HFFc6 (cell line): ENCODE measurements at places on chromosomes 11 and 22.

DNA sequence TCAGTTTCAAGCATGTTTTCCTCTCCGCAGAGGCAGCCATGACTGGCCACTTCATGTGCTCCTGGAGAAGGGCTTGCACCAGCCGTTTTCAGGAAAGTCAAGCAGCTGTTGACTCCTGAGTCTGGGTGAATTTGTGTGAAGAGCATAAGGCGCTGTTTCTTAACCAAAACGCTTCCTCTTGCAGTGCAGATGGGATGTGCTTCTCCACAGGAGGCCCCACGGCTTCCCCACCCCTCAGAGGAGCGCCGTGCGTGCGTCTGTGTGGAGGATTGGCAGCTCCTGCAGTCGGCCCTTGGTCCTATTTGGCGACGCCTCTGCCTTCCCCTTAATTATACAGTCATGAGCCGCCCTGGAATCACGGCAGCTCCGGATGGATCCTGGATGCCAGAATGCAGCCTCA lies 54.1 kb upstream of the B3GAT1 start:
- no peak for DNase-seq

- no peak for DNase-seq
Measured at GRCh38 chr11:92226331-92227229, 2.0 kb downstream of the FAT3 start.

- DNase-seq = no peak
Measured at GRCh38 chr11:134516529-134516928, 104.5 kb upstream of the B3GAT1 start.

GRCh38 chr22:31754813-31755212 lies 994 bp downstream of the DEPDC5 start:
- peak; percentile 6 for DNase-seq

DNA sequence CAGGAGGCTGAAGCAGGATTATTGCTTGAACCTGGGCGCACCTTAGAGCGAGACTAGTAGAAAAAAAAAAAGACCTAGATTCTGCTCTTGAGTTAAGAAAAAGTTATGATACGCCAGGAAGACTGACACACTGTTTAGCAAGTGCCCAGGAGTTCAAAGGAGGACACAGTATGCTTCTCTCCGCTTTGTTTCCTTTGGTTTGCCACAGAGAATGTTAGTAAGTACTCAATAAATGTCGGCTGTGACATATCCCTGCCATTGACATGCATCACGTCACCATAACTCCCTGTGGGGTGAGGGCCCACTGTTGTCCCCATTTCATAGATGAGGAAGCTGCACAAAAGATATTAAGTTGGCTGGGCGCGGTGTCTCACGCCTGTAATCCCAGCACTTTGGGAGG lies 7.1 kb downstream of the SPTBN2 start:
- no peak for DNase-seq

- peak; percentile 28 for DNase-seq
Measured at GRCh38 chr11:17197431-17197898, 10.3 kb downstream of the PIK3C2A start.

DNA sequence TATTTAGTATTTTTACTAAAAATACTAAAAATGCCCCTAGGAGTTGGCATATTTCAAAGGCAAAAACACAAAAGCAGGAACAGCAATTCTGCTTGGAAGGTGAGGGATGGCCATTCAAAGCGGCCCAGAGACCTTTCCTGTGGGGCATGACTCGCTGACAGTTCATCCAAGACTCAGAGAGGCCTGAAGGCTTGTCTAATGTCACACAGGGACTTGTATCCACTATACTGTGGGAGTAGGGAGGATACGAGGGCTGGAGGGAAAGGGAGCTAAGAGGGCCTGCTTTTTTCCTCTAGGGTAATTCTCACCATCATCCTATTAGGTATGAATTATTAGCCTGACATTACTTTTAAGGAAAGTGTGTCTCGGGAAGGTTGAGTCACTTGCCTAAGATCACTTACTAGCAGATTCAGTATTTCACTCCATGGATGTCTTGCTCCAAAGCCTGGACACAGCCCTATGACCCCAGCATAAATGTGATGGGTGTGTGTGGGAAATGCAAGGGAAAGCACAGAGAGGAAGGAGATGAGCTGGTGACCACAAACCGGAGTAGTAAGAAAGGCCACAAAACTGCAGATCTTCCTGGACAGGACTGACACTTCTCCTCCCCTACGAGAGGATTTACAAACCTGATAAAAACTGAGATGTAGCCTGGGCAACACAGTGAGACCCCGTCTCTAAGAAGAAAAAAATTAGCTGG lies 16.7 kb upstream of the UCP3 start:
- DNase-seq = peak; percentile 74
